ENCODE measurements at places on chromosomes 6 and 20.
A peak's percentile ranks its signal among the peaks of the same experiment; 100 is the strongest.

GRCh38 chr6:98875375-98875774, 41.0 kb downstream of the POU3F2 start:
- DNase-seq = no peak

DNA sequence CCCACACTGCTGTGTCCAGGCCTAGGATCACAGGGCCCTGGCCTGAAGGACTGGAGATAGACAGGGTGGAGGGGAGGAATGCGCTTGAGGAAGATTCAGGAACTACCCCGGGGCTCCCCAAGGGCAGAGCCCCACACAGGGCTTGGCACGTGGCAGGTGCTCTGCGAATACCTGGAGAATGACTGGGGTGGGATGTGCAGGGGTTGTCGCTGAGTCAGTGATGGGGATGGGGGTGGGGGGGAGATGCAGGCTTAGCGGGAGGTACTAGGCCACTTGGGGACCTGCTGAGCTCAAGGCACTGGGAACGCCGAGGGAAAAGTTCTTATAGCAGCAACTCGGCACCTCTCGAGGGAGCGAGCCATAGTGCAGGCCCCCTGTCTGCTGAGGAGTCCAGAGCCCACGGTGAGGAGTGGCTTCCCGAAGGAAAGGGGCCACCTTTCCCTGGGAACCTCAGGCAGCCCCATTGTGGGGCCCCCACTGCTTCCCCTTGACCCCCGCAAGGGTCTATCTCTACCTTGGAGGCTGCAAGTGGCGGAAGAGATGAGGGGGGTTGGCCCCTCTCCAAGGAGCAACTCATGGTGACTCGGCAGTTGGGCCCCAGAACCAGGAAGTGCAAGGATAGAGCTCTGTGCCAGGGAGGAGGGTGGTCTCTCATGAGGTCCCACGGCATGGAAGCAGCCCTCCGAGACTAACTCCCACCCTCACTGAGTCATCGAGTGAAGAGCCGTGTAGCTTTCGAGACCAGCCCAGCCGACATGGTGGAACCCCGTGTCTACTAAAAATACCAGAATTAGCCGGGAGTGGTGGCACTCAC, 33.1 kb downstream of the SRC start:
- no peak for DNase-seq

- no peak for DNase-seq
Measured at GRCh38 chr20:45366631-45367030, 3.7 kb downstream of the SYS1 start.

DNA sequence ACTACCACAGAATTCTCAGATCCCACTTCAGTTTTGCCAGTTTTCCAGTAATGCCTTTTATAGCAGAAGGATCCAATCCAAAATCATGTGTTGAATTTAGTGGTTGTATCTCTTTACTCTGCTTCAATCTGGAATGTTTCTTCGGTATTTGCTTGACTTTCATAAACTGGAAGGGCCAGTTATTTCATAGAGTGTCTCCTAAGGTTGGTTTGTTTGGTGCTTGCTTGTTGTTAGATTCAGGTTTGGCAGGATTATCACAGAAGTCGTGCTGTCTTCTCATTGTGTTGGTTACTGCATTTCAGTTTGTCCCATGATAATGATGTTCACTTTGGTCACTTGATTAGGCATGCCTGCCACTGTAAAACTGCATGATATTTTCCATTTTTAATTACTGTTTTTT, 45.7 kb downstream of the TMEM200A start:
- DNase-seq = no peak

GRCh38 chr6:3194535-3195419, 32.7 kb downstream of the TUBB2B start:
- no peak for DNase-seq

DNA sequence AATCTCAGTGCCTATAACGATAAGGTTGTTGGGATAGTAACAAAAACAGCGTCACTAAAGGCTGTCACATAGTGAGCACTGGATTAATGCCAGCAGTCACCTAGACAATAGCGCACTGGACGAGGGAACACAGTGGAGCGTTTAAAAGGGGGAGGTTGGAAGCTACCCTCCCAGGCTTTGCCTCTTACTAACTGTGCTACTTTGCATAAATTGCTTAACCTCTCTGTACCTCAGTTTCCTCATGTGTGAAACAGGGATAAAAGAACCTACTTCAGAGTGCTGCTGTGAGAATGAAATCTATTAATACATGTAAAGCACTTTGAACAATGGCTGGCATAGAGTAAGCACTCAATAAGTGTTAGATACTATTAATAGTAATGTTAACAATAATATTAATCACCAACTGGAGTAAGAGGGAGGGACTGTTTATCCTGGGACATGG, 10.5 kb downstream of the BCL2L1 start:
- DNase-seq = no peak

DNA sequence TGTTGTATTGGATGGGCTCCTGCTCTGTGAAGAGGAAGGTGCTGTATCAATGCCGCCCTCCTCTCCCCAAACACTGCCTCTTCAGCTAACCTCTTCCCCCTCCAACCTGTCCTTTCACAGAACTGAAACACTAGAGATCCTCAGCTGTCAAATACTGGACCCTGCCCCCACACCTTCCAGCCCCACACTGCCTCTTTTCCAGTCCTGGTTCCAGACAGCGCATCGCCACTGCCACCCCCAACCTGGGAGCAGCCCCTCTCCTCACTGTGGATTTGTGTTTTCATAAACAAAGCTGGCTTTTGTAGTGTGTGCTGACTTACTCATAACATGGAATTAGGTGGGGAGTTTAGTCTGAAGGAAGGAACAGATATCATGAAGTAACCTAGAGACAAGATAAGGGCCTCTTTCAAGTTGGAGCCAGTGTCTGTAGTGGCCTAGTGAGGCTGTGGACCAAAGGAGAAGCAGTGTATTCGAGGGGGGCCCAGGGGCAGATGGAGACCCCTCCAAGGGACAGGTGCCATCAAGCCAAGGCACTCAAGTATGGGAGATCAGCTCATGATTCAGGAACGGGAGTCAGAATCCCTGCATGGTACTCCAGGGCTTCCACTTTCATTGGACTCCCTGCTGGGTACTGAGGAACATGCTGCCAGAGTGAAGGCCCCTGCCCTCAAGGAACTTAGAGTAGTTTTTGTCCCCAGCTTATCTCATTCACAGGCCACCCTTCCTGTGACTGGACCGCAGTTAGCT, 2.1 kb downstream of the SCUBE3 start:
- DNase-seq = no peak

DNA sequence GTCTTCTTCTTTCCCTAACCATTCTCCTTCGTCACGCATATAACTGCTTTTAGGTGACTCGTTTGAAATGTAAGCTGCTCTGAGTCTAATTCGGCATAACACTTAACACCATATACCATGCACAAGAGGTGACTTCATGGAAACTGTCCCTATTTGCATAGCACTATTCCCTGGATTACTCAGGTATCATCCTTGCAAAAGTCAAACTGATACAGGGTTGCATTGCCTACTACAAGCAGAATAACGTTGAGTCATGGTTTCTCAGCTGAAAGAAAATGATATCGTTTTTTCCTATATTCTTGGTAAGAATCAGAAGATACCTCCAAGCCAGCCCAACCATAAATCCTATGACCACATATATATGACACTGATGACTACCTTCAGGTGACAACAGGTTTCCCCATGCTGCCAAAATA, 227.5 kb downstream of the ATXN1 start:
- no peak for DNase-seq

GRCh38 chr6:122399055-122399347, 451 bp upstream of the HSF2 start:
- no peak for DNase-seq

DNA sequence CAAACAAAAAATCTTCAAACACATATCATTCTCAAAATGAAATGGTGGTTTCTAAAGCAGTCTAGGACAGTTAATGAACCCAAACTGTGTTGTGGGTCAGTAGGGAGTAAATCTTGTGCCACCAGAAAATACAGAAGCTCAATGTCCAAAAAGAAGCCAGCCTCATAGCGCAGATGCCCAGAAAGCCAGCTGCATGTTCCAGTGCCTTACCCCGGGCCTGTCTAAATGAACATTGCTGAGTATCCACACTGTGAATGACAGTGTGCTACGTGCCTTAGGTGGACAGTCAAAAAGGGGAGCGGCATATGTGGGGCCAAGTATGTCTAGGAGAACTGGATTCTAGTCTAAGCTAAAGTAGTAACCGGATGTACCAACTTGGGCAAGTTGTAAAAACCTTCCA, 10.9 kb downstream of the FYN start:
- DNase-seq = no peak

DNA sequence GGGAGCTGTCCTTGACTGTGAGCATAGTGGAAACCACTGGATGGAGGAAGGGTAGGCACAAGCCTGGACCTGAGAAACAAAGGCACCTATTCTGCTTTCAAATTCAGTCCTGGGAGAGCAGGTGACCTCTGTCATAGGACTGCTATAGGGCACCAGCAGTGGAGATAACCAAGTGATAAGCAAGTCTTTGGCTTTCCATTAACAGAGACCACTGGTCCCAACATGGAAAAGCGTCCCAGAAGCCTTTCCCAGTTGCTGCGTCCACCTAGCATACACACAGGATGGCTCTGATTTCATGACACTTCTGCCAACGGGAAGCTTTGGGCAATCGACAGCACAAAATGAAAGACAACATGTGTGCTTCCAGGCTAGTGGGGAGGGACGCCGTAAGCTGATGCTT, 8.9 kb downstream of the SLC22A3 start:
- DNase-seq = no peak

GRCh38 chr6:4374216-4374615, 238.8 kb upstream of the ECI2 start:
- no peak for DNase-seq

GRCh38 chr6:105594821-105595220, 191.9 kb upstream of the PREP start:
- DNase-seq = no peak

- DNase-seq = peak; percentile 54
Measured at GRCh38 chr6:21753241-21754108, 159.9 kb downstream of the SOX4 start.

GRCh38 chr6:139172567-139172966, 37.7 kb downstream of the HECA start:
- DNase-seq = no peak

DNA sequence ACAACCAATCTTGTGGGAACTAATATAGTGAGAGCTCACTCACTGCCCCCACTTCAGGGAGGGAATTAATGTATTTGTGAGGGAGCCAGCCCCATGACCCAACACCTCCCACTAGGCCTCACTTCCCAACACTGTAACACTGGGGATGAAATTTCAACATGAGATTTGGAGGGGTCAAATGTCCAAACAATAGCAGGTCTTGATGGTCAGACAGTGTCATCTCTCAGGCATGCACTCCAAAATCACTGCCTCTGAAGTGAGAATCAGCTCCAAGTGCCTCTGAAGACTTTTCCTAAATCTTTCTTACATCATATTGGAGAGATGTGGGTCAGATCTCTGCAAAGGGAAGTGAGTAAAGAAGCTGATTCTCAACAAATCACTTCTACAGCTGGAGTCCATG, 13.8 kb upstream of the SAYSD1 start:
- no peak for DNase-seq

DNA sequence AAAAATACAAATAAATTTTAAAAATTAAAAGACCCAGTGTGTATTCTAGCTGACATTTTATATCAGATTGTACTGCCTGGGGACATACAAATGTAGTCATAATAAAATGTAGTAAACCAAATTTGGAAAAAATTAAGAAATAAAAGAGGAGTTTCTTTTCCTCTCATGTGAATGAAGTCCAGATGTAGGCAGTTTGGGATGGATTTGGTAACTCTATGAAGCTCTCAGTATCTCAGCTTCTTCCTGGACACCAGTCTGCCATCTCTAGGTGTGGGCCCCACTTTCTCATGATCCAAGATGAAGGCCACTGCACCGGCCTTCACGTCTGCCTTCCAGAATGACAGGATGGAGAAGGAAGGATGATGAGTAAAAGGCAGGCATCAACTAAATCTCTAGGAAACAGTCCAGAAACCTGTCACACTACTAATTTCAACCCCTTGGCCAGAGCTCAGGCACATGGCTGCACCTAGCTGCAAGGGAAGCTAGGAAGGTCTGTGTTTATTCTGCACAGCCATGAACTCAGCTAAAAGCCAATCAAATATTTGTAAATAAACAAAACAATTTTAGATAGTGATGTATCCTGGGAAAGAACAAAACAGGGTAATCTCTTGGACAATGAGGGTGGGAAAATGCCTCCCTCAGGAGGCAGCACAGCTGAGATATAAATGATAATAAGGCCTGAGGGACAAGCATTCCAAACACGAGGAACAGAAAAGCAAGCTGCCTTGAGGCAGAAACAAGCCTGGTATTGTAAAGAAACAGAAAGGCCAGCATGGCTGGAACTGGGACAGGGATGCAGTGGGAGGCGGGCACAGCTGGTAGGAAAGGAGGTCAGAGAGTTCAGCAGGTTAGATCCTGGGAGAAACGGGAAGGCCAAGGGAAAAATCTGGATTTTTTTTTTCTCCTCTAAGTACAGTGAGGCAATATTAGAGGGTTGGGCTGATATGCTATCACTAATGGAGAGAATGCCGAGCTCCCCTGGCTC, 88.5 kb upstream of the PTPN1 start:
- no peak for DNase-seq

DNA sequence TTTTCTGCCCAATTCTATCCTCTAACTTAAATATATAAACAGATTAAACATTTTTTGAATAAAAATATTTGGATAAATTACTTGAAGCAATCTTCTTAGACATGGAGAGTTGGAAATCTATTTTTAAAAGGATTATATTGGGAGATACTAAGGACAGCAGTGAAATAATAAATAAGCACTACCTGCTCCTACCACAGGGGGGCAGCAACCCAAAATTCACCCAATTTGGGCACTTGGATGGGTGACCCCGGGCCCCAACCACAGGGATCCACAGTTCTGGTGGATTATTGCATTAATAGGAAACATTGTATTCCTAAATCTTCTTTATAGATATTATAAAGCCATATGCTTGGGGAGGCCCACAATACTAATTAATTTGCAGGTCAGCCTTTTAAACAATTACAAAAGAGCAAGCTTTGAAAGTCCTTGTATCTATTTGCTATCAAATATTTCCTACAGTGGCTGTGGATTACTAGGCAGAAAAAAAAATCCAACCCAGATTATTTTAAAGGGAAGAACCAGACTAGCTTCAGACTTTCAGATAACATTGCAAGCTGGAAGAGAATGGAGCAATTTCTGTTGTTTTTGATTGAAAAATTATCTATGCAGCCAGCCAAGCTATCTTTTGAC, 66.4 kb upstream of the PDE10A start:
- peak; percentile 62 for DNase-seq

- DNase-seq = no peak
Measured at GRCh38 chr6:161743509-161744178, 469.8 kb upstream of the AGPAT4 start.

GRCh38 chr6:151154418-151154817, 85.3 kb upstream of the AKAP12 start:
- DNase-seq = peak; percentile 38

- DNase-seq = no peak
Measured at GRCh38 chr6:107154801-107155160, 39.5 kb upstream of the BEND3 start.

DNA sequence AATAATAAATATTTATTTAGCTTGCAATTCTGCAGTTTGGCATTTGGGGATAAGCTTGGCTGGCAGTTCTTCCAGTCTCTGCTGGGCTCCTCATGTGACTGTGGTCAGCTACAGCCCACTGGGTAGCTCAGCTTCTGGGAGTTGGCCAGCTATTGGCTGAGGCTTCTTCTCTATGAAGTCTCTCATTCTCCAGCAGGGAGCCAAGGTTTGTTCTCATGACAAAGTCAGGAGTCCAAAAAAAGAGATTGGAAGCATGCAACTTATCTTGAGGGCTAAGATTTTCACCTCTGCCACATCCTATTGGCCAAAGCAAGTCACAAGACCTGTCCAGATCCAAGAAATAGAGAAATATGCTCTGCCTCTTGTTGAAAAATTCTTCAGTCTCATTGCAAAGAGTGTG, 94.6 kb downstream of the SNAP25 start:
- no peak for DNase-seq
